Posterior cingulate gyrus (tissue), 11 donors: ENCODE measurements at places on chromosomes 7 and 10.

DNA sequence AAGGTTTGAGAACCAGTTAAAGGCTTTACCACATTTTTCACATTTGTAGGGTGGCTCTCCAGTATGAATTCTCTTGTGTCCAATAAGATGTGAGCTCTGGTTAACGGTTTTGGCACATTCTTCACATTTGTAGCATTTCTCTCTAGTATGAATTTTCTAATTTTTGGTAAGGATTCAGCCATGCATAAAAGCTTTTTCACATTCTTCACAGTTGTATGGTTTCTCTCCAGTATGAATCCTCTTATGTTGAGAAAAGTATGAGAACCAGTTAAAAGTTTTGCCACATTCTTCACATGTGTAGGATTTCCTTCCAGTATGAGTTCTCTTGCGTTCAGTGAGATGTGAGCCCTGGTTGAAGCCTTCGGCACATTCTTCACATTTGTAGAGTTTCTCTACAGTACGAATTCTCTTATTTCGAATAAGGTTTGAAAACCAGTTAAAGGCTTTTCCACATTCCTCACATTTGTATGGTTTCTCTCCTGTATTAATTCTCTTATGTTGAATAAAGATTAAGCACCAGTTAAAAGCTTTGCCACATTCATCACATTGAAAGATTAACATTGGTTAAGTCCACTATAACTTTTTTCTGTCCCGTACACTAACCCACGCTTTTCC, 33.2 kb upstream of the ZNF479 start:
- no peak for DNase-seq

GRCh38 chr10:5242585-5242984, 45.9 kb downstream of the AKR1C4 start:
- DNase-seq = no peak

DNA sequence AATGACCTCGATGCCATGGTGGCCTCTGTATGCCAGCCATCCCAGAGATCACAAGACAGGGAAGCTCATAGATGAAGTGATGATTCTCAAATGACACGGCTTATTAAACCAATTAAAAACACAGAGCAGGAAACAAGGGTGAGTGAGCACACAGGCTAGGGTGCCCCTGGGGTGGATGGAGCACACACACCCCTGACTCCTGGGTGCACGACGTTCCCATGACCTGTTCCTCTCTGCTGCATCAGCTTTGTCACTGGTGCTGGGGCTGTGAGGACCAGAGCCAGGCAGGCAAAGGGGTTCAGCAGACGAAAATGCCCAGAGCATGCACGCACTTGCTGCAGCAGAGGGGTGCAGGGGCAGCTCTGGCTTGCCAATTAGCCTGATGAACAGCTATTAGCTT, 86.5 kb upstream of the LRRC4 start:
- DNase-seq = no peak

DNA sequence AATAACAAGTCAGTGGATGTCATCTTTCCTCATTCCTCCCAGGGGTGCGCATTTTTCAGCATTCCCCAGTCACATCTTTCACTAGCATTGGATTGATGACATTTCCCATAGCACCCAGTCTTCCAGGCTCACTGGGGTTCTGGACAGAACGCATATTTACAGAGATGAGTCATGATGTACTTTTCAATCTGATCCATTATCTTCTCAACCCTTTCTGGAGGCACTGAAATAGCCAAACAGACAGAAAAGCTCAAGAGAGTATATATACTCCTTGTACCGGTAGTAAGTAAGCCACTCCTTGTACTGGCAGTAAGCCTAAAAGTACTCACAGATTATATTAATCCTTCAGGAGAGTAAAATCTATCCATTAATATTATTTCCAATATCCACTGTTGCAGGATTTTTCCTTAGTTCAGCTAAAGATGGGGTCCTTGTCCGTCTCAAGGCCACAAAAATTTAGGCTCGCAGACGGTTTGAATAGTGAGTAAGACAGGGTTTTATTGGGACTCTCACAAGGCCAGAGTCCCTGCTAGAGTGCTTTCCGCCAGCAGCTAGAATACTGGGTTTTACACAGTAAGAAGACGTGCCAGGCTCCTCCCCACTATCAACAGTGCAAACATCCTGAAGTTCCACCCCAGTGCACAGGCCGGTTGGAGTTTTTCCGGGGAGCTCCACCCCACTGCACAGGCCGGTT, 60.8 kb downstream of the MDH2 start:
- DNase-seq = no peak

DNA sequence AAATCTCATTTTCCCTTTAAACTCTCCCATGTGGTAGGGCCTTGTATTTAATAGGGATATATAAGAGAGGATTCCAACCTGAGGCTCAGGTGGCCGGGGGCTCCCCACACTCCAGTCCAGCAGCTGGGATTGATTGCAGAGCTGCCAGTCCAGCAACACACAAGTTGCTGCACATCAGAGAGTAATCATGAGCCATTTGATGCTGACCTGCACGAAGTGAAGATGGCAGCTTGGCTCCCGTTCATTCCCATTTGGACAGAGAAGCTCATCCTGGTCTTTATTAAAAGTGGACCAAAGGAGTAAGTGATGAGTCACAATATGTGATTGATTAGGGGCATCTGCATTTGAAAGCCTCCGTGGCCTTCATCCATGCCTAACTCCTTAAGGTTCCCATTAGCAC, 202.4 kb downstream of the PLXNA4 start:
- no peak for DNase-seq

DNA sequence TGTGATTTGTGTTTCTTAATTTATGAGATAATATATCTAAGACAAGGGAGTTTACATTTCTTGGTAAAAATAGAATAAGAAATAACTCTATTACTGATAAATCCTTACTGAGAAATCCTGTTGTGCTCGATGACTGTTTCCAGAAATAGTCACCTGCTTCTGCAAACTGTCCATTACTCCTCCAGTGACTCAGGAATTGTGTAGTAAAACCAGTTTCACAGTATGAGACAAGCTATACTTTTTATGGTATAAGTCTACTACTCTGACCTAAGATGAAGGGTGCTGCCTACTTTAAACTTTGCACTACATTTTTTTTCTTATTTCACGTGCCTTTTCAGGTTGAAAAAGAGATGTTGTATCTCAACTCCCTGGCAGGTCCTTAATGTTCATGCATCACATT, 6.8 kb upstream of the ANKRD22 start:
- DNase-seq = no peak

DNA sequence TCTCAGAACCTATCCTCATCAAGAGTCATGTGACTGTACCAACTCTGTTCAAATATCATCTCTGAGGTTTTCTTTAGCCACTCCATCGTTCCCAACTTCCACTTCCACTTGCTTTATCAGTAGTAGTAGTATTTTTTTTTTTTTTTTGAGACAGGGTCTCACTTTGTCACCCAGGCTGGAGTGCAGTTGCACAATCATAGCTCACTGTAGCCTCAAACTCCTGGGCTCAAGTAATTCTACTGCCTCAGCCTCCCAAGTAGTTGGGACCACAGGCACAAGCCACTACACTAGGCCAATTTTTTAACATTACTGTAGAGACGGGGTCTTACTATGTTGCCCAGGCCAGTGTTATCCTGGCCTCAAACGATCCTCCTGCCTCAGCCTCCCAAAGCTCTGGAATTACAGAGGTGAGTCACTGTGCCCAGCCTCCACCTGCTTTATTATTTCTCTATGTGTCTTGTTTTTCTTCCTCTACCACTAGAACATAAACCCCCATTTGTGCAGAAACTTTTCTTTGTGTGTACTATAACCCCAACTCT, 5.9 kb downstream of the NCAPG2 start:
- DNase-seq = no peak

DNA sequence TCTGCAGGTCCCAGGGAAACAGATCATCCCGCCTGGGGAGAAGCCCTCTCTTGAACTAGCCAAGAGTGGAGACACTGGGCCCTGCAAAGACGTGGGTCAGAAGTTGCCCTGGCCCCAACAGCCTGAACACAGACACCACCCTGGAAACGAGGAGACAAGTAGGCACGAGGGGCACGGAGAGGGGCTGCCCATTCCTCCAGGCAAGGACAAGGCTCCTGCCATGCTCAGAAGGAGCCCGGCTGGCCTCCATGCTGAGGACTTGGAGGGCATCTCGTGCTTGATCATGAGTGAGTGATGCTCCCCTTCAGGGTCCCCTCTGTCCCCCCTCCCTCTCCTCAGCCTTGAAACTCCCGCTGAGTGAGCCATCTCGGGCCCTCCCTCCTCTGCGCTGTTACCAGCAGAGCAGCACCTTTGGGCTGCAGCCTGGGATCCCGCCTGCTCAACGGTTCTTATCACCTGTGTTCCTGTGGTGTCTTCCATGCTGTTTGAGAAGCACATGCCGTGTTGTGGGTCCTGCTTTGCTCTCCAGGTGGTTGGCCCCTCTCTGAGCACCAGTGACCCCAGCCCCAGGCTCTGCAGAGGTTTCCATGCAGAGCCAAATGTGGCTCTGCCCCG, 544.3 kb downstream of the TCERG1L start:
- no peak for DNase-seq

DNA sequence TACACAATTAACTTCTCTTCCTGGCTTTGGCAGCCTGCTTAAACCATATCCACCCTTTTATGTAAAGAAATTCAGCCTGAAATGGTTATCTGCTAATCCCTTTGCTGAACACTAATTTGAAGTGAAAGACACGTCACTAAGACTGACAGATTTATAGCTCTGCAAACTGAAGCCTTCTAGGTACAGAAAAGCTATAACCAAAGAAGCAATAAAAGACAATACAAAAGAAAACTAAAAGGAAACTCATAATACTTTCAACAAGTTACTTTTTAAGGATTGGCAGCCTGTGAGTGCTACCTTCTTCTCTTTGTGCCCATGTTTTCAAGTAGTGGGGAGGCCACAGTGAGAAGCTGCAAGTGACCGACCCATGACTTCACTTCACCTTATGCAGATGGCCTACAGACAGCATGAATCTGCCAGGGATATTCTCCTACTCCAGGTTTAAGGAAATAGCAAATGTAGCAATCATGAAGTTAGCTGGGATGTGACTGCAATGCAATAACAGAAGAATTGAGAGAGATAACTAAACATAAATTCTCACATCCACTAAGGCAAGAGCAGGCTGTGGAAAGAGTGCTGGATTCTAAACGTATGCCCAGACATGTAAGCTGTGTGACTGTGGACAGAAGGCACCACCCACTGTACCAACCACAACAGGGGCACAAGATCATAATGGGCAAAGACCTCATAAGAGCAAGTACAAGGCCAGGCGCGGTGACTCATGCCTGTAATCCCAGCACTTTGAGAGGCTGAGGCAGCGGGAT, 10.7 kb upstream of the SPOCK2 start:
- DNase-seq = no peak

DNA sequence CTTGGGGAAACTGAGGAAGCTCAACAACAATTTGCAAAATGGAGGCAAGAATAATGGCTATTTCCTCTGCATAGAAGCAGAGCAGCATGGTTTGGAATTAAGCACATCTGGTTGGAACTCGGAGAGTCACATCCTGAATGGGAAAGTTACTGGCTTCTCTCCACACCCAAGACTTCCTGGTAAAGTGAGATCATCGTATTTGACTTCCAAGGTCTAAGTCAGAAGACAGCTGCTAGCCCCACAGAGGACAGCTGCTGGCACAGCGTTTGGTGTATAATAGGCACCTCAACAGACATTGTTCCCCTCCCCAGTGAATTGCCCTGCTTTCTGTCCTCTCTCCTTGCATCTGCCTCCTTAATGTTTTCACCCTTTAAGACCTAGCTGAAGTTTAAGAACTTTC, 37.0 kb upstream of the NRF1 start:
- no peak for DNase-seq

GRCh38 chr10:4246881-4247358, 461.9 kb upstream of the KLF6 start:
- no peak for DNase-seq

- no peak for DNase-seq
Observed at GRCh38 chr10:98463976-98464754, 17.4 kb upstream of the HPS1 start.

DNA sequence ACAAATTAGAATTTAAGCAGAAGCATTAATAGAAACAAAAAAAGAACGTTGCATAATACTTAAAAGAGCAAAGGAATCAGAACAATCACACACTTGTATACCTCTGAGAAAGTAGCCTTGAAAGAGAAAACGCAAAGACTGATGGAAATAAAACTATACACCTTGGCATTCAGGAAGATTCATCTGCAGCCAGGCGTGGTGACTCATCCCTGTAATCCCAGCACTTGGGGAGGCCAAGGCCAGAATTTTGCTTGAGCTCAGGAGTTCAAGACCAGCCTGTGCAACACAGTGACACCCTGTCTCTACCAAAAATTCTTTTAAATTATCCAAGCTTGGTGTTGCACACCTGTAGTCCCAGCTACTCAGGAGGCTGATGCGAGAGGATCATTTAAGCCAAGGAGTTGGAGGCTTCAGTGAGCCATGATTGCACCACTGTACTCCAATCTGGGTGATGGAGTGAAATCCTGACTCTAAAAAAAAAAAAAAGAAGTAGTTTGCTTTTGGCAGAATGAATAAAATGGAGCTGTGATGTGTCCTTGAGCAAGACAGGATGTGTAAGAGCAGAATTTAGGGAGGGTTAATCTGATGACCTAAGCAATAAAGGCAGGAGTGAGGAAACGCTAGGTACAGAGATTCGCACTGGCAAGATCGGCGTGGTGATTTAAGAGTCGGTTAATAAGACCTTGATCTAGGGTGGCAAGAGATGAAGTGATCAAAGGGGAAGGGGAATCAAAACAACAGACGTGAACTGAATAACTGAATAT, 75.8 kb upstream of the NRP1 start:
- no peak for DNase-seq

GRCh38 chr7:148709014-148709413, 10.3 kb downstream of the CUL1 start:
- no peak for DNase-seq

DNA sequence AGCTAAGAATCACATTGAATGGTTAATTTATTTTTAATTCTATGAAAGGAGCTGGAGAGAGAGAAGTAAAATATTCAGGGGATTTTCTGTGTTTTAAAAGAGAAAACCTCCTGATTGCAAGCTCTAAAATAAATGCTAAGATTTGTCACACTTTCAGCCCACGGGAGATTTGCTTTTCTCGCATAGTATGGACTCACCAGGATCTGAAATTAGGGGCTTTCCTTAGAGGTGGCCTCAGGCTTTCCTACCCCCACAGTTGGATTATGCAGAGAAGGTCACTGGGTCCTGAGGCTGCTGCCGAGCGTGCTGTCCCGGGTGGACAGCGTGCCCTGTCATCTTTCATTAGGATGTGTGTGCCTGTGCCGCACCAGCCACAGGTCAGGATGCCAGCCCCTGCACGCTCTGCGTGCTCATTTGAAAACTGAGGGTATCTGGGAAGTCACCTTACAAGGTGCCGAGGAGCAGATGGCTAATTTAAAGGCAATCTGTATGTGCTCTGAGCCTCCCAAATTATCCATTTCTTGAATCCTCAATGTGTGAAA, 258.8 kb downstream of the CELF2 start:
- no peak for DNase-seq

GRCh38 chr7:105866102-105866801, 10.1 kb downstream of the ATXN7L1 start:
- DNase-seq = no peak

- DNase-seq = no peak
Observed at GRCh38 chr10:52517012-52517411, 202.9 kb downstream of the DKK1 start.

- no peak for DNase-seq
Observed at GRCh38 chr7:3991731-3992231, 690.3 kb upstream of the FOXK1 start.
